ENCODE measurements at places on chromosomes 5 and 9.

DNA sequence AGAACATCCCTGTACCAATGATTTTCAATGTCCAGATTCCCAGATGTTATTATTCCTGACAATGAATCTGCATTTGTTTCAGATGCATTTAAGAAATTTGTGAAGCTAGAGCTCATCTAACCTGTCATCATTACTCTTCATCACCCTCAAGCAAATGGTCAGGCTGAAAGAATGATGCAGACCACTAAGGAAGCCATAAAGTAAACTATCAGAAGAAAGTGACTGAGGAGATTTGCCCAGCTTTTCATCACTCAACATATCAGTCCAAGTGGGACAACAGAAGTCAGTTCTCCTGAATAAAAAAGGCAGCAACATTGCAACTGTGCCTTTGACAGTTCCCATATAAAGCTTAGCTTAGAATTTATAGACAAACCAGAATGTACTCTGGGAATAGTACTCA lies 419.9 kb downstream of the PDE4D start:
- DNase-seq: no peak

GRCh38 chr5:22560147-22560546 lies 293.0 kb downstream of the CDH12 start:
- no peak for DNase-seq

DNA sequence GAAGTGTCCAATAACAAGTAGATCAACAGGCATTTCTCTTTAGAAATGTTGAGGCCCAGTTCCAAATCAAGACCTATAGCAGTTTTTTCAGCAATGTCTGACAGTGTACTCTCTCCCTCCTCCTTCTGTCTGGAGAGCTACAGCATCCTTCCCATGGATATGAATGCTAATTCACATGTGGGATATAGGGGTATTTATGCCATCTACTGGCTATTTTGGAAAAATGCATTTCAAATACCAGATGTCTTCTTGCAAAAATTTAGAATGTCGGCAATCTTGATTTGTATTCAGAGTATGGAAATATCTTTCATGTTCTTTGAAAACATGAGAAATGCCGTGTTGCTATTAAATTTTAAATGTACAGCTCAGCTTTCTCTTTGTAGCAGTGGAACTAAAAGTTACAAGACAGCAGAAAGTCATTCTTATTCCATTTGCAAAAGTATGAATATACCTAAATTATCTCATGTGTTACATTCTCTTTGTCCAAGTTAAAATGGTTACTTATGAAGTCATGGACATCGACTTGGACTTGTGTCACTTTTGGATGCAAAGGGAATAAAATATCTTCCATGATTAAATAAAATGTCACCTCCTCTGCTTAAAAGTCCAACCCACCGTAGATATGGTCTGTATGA lies 647.8 kb downstream of the TAF11L14 start:
- DNase-seq: no peak

GRCh38 chr9:134396258-134396742 lies 70.0 kb downstream of the RXRA start:
- peak; percentile 53 for DNase-seq

GRCh38 chr9:90722071-90722470 lies 79.4 kb upstream of the DIRAS2 start:
- DNase-seq: no peak

DNA sequence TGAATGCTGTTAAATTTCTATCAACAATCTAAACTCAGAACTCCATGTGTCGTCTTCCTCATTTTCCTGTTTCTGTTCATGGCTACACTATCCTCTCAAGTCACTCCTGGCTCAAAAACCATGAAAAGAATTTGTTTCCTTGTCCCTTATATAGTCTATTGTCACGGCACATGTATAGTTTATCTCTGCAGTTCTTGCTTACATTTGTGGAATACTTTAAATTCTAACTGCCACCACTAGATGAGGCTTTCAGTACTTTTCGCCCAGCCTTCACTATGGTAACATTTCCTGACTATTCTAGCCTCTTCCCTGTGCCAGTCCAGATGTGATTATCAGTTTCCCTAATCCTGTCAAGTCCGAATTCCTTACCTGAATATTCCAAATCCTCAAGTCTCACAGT lies 34.6 kb downstream of the PKD2L2 start:
- DNase-seq: no peak
